ENCODE measurements at places on chromosomes 6 and 20. TPM values are rescaled to one million over a fixed set of nuclear protein-coding genes. Genes with fewer than 3 reads are reported as not detected.

The CCN5 gene
- 3.0 TPM for total RNA-seq

The PCSK2 gene
- not detected for total RNA-seq

The TRIM40 gene
- not detected for total RNA-seq

The LRRC73 gene
- 0.78 TPM for total RNA-seq

The SEL1L2 gene
- not detected for total RNA-seq

The KCNK16 gene
- not detected for total RNA-seq

Measured in smooth muscle cell of the pulmonary artery (primary cell).